CD4-positive, alpha-beta memory T cell (primary cell): ENCODE measurements at places on chromosomes 2 and 18.

DNA sequence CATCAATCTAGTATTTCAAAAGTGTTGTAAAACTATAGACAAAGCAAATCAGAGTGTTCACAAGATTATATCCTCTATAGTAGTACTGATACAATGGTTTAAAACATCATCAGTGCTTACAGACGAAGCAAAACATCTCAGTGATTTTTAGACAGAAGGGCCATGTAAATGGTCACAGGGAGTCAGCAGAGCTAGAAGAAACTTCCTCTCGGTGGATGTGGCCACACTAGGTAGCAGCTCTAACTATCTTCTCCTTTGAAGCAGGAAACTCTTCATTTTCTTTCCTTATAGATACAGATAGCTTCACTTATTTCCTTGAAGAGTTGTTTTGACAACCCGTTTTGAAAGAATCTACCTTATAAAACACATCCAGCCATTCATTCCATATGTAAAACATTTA lies 80.4 kb upstream of the CD226 start:
- DNase-seq, result no peak

DNA sequence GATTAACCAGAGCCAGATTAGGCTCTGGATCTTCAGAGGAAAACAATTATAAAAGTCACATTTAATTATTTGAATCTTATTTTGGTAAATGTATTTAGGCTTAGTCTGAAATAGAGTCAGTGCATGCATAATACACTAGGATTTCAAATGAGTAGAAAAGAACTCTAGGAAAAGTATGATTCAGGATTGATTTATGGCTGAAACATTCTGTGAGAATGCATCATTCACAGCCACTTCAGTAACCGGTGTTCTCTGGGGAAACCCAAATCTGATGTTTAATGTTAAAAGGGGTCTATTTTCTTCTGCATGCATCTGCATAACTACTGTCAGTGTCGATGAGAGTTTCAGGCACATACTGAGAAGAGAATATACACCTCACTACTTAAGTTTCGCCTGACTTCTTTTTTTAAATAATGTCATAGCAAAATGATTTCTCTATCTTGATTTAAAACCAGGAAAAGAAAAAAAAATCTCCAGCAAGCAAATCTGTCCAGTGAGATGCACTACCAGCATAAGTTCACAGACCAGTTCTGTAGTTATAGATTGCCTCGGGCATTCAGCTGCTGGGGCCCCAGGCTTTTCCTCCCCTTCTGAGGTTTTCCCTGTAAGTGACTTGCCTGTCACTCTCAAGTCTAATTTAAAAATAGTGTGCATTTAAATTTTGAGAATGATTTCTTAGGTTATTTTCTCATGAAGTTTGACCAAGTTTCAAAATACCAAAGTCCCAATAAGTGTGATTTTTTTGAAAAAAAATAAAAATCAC lies 501.5 kb downstream of the NR4A2 start:
- no peak for DNase-seq

GRCh38 chr2:134705861-134706586 lies 12.8 kb downstream of the TMEM163 start:
- DNase-seq, result no peak

GRCh38 chr2:214489702-214490101 lies 78.8 kb downstream of the VWC2L start:
- DNase-seq, result no peak

- no peak for DNase-seq
Observed at GRCh38 chr2:28457237-28457636, 38.6 kb upstream of the PLB1 start.

DNA sequence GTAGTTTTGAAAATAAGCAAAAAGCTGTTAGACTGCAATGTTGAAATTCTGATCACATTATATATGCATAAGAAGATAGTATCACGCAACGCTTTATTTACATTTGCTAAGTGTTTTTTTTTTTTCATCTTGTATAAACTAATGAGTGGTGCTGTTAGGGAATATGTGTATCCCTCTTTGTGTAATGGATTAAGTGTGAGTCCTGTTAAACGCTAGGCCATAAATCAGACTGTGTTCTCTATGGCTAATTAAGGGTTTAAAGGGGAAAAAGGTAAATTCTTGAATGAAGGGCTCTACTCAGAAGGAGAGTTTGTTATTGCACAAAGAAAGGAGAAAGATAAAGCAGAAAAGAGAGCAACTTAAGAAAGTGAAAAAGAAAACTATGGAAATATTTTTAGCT lies 4.8 kb upstream of the ASXL3 start:
- no peak for DNase-seq

DNA sequence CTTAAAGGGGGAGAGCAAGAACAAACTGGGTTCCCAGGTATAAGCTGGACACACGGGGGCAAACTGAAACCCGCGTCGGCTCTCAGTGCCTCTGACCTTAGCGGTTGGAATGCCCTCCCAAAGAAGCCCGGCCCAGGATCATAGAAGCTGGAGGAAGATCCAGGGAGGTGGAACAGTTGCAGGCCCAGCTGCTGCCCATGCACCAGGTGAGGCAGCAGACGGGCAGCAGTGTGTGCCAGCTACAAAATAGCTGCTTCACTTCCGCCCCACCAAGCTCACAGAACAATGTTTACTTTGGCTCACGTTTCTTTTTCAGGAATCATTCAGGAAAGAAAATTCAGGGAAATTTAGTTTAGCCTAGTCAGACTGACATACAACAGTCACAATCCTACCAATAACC lies 3.9 kb upstream of the ERMN start:
- no peak for DNase-seq

DNA sequence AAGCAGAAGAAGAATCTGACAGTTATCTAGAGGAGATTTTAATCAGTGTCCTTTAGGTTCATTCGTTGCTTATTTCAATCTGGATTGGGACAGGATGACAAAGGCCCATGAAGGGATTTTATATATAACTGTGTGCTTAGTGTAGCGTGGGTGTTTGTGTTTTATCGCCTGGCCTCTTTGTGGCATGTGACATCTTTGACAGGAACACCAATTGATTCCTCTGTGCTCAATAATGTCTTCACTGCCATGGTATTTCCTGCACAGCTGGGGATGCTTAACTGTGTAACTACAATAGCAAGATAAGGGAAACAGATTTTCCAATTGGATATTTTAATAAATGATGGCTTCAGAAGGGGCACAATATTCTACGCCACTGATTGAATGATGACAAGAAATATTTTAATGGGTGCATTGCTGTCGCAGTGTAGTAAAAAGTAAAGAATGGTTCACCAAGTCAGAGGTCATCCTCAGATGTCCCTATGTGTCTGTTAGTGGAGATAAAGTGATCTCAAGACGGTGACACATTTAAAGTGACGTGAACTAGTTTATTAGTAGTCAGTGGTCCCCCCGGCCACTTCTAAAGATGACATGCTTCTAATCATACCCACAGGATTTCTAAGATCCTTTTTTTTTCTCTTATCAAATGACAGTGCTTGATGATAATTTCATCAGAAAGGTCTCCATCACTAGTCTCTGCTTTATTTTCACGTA lies 160.4 kb downstream of the AGAP1 start:
- no peak for DNase-seq

GRCh38 chr2:176128172-176128981 lies 1.1 kb upstream of the HOXD8 start:
- no peak for DNase-seq

DNA sequence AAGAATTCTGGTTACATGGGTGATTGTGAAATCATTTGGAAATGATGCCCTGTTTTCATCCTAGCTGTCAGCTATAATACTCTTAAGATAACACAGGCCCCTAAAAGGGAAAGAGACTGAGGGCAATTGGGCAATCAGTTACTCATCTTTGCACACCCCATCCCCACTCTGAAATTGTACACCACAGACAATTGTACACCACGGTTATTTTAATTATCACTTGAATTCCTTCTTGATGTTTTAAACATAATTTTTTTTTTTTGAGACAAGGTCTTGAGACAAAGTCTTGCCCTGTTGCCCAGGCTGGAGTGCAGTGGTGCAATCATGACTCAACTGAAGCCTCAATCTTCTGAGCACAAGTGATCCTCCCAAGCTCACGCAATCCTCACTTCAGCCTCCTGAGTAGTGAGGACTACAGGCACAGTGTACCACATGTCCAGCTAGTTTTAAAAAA lies 862.4 kb upstream of the ACVR2A start:
- no peak for DNase-seq

DNA sequence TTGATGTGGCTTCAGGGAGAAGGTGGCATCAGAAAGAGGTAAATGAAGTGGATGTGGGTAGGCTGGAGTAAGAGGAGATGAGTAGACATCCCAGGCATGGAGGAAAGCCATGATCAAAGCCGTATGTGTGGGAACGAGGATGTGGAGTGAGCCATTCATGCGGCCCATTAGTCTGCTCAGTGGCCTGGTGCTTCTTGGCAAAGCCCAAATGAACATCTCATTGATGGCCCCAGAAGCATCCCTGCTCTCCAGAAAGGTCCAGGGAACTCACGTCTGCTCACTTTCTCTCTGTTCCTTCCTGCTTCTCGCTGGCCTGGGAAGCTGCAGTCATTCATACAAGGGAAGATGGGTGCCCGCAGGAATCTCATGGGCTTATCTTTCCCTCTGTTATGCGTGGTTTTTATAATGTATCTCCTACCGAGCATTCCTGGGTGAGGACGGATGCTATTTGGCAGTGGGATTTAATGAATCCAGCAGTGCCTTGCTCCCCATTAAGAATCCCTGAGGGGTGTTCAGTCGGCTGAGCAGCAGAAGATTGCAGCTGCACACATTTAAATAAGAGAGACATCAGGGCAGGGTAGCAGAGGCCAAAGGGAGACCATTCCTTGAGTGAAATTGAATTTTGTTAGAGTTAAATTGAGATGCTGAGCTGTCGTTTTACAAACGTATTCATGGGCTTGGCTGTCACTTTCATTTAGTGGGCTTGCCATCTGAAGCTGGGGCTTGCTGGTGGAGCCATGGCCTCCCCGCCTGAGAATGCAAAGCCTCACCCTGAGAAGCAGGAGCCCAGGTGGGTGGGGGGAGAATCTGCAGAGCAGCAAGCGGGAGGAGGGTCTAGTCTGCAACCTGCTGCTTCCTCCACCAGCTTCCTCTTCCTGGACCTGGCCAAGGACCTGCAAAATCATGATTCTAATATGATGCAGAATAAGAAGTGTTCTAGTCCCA lies 64.5 kb downstream of the LYPD1 start:
- DNase-seq, result no peak

GRCh38 chr18:39375066-39375465 lies 1809.5 kb upstream of the CELF4 start:
- DNase-seq, result no peak

- no peak for DNase-seq
Observed at GRCh38 chr2:70199320-70199864, 8.6 kb upstream of the C2orf42 start.

GRCh38 chr2:130380096-130380934 lies 24.5 kb downstream of the PTPN18 start:
- DNase-seq, result no peak

GRCh38 chr2:239259603-239260298 lies 141.1 kb downstream of the HDAC4 start:
- DNase-seq, result no peak

DNA sequence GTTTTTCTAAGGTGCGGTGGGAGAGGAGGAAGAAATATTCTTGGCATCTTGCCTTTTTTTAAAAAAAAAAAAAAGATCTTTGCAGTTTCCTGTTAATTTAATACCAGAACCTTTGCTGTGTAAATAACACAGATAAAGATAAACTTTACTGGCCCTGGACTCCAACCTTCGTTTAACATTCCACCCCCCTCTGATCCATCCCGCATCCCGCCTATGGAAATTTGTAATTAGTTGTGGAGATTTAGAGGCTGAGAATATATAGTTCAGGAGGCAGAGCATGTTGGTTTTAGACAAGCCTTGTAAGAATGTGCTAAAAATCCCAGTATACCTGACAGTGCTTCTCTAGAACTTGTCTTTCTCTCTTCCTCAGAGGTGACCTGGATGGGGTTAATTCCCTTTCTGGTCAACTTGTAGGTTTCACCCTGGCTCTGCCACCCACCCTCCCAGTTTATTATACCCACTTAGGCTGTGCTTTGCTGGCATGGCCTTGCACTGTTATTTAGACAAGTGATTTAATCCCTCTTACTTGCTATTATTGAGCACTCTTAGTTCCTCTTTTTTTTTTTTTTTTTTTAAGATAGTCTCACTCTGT lies 2.9 kb upstream of the C2orf72 start:
- DNase-seq, result no peak

- no peak for DNase-seq
Observed at GRCh38 chr2:118095610-118096009, 7.3 kb downstream of the INSIG2 start.

DNA sequence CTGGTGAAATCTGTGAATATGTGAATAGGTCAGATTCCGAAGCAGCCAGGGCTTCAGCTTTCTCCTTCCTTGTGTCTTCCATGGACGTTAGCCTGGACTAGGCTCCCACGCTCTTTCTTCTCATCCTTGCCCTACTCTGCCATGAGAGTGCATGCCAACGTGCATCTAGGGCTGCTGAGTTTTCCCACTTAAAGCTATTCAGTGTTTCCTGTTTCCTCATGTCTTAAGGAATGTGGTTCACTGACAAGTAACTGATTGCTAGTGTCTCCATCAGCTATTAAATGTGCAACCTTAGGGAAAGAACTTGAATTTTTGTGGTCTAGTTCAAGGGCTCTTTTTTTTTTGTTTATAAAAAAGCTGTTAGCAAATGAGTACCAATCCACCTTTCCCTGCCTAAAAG lies 642.3 kb upstream of the LINC00305 start:
- DNase-seq, result no peak

DNA sequence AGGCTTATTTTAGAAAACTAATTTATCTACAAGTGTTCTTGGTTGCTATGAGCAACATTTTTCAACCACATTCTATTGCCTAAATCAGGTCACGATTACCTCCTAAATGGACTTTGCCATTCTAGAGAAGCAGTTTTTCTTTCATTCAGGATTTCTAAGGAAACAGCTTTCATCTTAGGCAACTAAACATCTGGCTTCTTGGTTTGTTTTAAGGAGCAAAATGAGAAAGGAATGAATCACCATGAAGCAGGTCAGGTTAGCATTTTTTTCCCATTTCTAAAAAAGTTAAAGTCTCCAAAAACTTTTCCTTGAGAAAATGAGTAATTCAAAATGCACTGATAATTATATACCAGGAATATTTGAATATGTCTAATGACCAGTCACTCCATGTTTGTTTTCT lies 114.8 kb downstream of the GAREM1 start:
- no peak for DNase-seq
